ENCODE measurements at places on chromosomes 16 and 17. TPM values are rescaled to one million over a fixed set of nuclear protein-coding genes. Genes with fewer than 3 reads are reported as not detected.

GRCh38 chr16:19717314-19717713 lies 713 bp downstream of the KNOP1 start:
- no peak for DNase-seq

DNA sequence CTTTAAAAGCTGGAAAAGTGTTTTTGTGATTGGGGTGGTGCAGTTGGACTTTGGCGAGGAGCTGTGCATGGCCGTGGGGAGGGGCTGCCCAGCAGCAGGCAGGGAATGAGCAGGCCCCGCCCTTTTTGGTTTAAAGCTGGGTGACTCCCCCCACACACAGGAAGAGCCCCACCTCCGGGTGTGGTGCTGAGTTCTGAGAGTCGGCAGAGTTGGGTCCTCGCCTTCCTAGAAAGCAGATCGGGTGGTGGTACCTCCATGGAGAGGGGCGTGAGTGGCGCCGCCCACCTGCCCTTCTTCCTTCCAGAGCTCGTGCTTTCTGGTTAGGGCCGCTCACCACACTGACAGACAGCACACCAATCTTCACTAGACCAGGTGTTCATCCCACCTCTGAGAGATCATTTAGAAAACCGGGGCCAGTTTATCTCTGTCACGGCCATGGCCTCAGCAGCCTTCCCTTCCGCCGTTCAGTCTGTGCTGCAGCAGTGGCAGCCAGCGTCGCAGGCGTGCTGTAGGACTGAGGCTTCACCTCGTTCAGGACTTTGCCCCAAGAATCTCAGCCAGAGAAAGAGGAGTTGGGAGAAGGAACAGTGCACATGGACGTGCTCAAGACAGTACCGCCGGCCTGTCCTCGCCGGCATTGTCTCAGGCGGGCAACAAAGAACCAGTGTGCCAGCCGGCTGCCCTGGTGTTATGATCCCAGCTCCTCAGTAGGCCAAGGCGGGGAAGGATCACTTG lies 144.0 kb upstream of the CHMP6 start:
- DNase-seq, result no peak

- DNase-seq, result no peak
These were observed 8.5 kb downstream of the IRX3 start for GRCh38 chr16:54277845-54278703.

DNA sequence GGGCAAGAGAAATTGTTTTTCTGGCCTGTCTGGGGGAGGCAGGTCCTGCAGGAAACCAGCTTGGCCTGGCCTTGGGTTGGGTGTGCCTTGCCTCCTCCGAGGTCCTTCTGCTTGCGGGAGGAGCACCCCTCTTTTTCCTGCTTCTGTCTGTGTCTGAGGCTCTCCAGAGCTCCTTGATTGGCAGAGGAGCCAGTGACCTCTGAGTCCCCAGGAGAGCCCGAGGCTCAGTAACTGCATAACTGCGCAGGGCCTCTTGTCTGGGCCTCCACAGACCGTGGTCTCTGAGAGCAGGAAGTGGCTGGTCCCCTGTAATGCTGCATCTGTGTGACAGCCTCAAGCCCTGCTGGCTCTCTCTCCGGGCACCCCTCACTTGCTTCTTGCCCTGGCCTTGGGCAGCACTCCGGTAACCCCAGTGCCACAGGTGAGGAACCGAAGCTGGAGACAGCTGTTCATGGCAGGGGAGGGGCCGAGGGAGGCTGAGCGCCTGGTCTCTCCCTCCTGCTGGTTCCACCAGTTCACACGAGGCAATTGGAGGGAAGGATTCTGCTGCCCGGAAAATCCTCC lies 1.6 kb downstream of the CAPN15 start:
- DNase-seq, result no peak

- DNase-seq, result no peak
These were observed 496.0 kb downstream of the MAF start for GRCh38 chr16:79104567-79104966.

Gene ADAMTS18
- total RNA-seq, result 0.08 TPM

Gene DBF4B
- total RNA-seq, result 4.9 TPM

Gene KRT33B
- not detected for total RNA-seq

Measured in fibroblast of the aortic adventitia (primary cell).